ENCODE measurements at places on chromosomes 2 and 18.

GRCh38 chr2:154882725-154883124 is 184.2 kb downstream of the KCNJ3 start:
- DNase-seq, result no peak

GRCh38 chr2:117378653-117379052 is 435.8 kb upstream of the DDX18 start:
- no peak for DNase-seq

DNA sequence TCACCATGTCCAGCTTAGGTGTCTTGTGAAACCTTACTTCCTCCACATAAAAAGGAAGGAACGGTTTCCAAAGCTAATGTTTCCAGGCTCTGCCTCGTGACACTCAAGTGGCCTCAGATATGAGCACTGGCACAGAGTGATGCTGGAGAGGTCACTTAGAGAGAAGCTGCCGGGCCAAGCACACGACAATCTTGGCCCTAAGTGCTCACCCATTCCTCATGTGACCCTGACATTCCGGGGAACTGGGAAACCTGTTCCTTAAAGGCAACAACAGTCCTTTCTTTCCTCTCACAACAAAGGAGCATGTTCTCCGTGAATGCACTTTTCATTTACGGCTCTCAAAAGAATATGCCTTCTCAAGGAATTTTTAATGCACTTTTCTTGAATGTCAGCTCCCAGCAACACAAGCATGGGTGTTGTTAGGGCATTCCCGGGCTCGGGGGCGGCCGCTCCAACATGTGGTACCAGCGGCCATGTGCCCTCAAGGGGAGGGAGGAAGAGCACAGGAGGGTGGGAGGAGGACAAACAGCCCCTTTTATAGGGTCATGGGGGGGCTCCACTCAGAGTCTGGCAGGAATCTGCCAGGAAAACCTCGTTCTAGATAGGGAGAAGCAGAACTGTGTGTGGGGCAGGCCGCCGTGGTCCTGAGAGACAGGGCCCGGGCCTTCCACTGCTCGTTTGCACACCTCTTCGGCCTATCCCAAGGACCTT is 118.6 kb downstream of the MBP start:
- no peak for DNase-seq

DNA sequence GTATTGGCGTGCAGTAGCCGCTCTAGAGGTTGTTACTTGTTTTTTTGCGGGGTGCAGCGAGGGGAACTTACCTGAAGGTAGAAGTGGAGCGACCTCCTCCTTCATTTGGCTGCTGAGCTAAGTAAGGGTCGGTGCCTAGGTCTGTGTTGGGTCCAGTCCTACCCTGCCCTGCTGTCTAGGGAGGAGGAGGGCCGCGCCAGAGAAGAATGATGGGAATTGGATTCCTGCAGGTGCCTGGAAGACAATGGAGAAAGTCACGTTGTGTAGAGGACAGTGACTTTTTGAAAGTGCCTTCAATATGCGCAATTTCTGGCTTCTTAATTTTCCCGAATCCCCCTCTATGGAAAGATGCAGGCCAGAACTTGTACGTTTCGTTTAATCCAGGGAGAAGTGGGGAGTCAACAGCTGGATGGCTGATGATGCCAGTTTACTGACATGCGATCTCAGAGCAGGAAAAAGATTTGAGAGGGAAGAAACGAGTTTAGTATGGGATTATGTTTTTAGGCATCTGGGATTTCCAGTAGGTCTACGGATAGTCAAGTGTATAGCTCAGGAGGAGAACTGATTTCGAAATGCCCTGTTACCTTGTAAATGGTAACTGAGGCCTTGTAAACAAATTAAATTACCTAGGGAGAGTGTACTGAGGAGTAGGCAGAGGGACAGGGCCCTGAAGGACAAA is 653 bp downstream of the MRPS9 start:
- no peak for DNase-seq

- DNase-seq, result no peak
Measured at GRCh38 chr2:2324119-2324518, 7.0 kb downstream of the MYT1L start.

GRCh38 chr2:173989884-173990215 is 24.7 kb upstream of the SP3 start:
- DNase-seq, result no peak

DNA sequence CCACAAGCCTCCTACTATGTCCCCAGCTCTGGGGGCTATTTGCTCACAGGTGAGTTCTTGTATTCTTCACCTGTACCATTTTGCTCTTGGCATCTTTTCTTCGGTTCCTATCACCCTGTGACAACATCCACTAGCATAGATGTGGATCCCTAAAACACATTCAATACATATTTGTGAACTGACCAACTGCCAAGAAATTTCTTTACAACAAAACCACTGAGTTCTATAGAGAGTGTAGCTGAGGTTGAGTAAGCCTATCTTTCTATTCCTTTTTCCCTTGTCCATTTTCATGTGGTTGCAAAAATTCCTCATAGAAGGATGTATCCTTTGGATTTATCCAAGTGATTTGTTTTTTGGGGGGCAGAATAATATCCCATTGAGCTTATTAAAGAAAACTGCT is 192.7 kb upstream of the ITGA4 start:
- no peak for DNase-seq

GRCh38 chr2:112020561-112020960 is 34.5 kb upstream of the TMEM87B start:
- DNase-seq, result no peak

GRCh38 chr2:219112651-219113338 is 47.8 kb downstream of the NHEJ1 start:
- DNase-seq, result no peak

Data from right renal cortex interstitium (tissue), 3 donors.